ENCODE measurements at places on chromosomes 11 and 22. TPM values are rescaled to one million over a fixed set of nuclear protein-coding genes. Genes with fewer than 3 reads are reported as not detected.

NCAM1 gene
- total RNA-seq: 0.47 TPM

RIBC2 gene
- total RNA-seq: 2.2 TPM

OR51B5 gene
- 0.14 TPM for total RNA-seq

FXYD6 gene
- 25.7 TPM for total RNA-seq

ZNF215 gene
- 5.9 TPM for total RNA-seq

GPHA2 gene
- 0.47 TPM for total RNA-seq

XPNPEP3 gene
- total RNA-seq: 6.1 TPM

ART1 gene
- total RNA-seq: not detected

RCOR2 gene
- total RNA-seq: 2.4 TPM

UBQLN3 gene
- total RNA-seq: under 0.01 TPM

SCO2 gene
- 3.5 TPM for total RNA-seq

- no peak for DNase-seq
Measured at GRCh38 chr11:63769714-63770455, 1.3 kb upstream of the ZFTA start.

GRCh38 chr22:46654927-46655595 is 34.9 kb downstream of the GRAMD4 start:
- DNase-seq: no peak

DNA sequence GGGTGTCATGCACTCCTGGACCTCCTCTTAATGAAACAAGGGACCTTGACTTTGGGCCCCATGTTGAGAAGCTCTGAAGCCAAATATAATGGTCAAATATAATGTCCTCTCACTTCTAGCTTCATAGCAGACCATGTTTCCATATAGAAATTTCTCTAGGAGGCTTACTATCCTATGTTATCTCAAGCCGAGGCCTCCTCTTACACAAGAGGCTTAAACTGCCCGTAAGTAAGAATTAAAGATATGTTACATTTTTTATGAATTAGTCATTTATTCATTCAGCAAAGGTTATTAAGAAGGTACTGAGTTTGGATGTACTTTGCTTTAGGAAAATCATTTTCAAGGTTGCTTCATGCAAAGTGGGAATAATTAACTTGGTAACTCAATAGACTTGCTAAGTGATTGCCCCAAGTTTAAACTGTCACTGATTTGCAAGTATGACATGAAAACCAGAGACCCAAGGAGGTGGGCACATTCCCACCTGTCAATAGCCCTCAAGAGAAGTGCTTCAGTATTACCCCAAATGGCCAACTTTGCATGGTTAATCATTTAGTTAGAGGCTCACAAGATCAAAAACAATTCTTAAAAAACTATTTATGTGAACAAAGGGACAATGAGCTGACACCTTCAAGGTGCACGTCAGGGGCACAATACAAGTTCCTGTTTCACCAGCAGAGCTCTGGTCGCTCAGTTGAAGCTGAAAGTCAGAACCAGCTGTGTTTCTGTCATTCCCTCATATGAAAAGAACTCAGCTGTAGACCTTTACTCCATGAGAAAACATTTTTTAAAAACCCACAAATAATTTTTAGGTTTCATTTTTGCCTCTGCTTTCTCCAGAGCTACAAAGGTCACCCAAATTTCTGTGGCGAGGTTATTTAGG is 20.9 kb downstream of the BDNF start:
- DNase-seq: no peak

DNA sequence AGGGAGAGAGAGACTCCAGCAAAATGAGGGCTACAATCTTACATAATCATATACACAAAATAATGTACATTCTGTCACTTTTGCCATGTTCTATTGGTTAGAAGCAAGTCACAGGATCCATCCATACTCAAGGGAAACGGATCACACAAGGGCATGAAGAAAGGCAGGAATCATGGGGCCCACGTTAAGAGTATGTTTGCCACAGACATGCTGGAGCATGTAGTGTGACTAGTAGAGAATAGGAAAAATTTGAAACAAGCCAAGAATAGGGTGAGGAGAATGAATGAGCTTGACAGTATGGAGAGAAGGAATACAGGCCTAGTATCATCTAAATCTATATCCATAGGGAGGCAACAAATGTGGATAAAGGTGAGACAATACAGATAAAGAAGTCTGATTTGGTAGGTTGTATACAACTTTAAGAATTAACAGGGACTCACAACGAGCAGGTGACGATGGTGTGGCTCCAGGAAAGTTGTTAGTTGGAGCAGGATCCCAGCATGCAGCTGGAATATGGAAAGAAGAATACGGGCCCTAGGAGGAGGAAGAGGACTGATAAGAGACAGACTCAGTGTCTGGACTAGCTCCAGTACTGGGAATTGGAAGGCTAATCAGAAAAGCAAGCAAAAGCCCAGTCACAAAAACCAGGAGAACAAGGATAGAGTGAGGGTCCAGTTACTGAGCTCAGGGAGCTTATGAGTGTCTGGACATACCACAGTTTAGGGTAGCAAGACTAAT is 301.7 kb upstream of the PITPNB start:
- DNase-seq: no peak

- DNase-seq: no peak
Measured at GRCh38 chr22:11628651-11629511, 3899.1 kb upstream of the OR11H1 start.

DNA sequence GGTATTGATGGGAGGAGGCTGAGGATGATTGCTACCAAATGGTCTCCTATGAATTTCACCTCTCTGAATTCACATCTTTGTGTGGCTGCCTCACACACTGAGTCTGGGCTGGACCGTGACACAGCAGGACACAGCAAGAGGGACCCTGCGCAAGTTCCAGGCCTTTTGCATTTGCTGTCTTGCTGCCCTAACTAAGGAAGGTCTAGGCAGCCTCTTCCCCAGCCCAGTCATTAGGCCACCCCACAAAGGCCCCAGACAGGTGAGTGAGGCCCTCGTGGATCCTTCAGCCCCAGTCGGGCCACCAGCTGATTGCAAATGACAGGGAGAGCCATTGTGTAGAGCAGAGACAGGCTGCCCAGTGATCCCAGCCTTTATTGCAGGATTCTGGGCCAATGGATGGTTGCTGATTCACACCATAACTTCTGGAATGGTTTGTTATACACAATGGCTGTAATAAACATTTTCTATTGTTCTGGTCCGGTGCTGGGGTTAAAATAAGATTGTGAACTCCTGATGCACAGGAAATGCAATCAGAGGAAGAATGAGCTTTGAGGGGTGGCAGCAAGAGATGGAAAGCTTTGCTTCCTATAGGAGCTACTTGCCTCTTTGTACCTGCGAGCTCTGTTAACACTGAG is 28.5 kb upstream of the CSNK2A3 start:
- DNase-seq: no peak

- no peak for DNase-seq
Measured at GRCh38 chr22:39230261-39231196, 14.3 kb downstream of the PDGFB start.

GRCh38 chr22:35292786-35293185 is 6.9 kb upstream of the TOM1 start:
- DNase-seq: no peak

DNA sequence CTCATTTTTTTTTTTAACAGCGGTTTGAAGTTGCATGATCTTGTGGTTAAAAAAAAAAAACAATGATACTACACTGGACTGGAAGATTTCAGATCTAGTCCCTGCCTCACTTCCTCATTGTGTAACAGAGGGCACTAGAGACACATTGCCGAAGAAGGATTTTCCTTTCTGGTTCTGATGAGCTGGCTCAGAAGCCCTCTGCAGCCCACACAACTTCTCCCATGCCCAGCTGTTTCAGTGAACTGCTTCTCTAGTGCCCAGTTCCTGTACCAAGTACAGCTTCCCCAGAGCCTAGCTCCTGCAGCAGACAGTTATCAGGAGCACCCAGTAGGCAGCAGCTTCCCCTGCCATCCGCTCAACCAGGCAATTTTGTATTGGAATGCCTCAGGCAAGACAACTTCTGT is 29.5 kb upstream of the ANO5 start:
- no peak for DNase-seq

GRCh38 chr22:41570221-41570620 is 9.4 kb downstream of the CSDC2 start:
- no peak for DNase-seq

DNA sequence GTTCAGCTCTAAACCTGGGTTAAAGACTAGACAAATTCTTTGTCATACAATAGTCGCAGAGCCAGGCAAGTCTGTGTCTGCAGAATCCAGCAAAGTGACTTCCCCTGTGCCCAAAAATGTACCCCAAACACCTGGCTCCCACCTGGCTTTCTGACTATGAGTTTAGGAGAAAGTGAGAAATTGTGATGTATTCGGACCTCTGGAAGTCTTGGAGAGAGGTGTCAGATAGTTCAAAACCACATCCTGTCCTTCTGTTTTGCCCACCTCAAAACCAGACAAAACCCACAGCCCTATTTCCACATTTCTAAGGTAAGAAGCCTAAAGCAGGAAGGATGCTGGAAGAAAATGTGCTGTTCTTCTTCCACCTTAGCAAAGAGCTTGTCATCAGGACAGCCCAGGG is 63.8 kb upstream of the CLMP start:
- no peak for DNase-seq

DNA sequence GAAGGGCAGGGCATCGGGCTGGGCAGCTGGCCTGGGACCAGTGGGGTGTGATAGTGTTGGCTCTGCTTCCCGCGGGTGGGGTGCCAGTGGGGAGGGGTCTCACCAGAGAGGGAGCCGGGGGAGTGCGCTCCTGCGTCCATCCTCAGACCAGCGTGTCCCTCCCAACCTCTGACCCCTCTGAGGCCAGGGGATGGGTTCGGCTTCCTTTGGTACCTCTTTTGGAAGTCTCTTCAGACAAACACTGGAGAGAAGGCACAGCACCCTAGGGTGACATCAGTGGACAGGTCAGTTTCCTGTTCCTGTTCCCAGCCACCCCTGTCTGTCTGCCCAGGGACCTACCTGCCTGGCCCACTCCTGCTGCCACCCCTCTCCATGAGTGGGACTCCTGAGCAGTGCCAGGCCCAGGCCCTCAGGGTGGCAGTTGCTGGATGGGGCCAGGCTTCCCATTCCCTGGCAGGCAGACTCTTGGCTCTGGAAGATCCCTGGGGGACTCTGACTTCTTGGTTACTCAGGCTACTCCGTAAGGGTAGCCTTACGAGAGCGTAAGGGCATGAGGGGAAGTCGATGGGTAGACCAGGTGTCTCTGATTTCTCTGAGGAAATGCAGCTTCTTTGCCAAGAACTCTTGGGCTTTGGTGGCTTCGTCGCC is 2.6 kb downstream of the TAGLN start:
- no peak for DNase-seq

DNA sequence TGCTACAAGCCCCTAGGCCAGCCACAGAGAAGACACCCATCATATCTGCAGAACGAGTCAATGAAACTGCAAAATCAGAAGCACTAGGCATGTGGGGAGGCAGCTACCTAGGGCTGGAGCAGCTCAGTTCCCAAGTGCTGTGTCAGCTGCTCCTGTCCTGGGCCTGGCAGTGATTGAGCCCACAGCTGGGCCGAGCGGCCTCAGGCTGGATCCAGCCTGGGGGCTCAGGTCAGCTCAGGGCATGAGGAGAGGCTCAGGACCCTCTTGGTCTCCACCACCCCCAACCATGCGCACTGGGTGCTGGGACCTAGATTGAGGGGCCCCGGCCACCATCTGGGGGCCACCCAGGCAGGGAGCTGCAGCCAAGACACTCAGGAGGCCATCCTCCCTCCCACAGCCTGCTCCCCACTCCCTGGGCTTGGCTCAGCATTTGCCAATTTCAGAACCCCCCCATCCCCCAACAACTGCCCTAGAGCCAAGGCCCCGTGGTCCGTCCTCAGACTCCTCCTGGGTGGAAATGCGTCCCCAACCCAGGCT is 2.4 kb upstream of the TNNT3 start:
- no peak for DNase-seq

GRCh38 chr22:50306753-50307749 is at the start of gene PLXNB2:
Gene PLXNB2, minus strand, starts transcription at chr22:50307646. Its CDS starts 17,062 bp downstream, at chr22:50290584.
- DNase-seq: no peak

GRCh38 chr11:70467201-70468085 is 69.1 kb downstream of the CTTN start:
- DNase-seq: no peak

DNA sequence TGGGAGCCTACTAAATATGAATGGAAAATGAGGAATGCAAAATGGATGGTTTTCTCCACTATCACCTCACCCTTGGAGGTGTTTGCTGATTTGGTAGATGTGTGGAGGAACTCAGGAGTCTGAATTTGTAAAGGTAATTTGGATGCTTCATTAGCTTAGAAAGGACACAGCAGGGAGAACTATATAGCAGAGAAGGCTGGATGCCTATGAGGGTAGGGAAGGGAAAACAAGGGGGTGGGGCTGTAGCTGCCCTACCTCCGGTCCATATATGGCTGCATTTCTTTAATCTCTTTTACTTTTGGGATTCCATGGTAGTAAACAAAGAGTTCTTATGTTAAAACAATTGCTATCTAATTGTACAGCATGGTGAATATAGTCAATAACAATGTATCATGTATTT is 4.8 kb upstream of the EHF start:
- no peak for DNase-seq

DNA sequence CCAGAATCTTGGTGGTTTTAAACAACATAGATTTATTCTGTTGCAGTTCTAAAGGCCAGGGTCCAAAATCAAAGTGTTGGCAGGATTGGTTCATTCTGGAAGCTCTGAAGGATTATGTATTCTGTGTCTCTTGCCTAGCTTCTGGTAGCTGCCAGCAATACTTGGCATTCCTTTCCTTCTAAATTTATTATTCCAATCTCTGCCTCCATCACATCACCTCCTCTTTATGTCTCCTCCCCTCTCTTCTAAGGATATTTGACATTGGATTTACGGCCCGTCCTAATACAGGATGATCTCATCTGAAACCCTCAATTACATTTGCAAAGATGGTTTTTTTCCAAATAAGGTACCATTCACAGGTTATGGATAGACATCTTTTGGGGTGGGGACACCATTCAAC is 186.5 kb downstream of the SBF2 start:
- DNase-seq: no peak

- no peak for DNase-seq
Measured at GRCh38 chr22:32489377-32489776, 14.8 kb downstream of the FBXO7 start.

DNA sequence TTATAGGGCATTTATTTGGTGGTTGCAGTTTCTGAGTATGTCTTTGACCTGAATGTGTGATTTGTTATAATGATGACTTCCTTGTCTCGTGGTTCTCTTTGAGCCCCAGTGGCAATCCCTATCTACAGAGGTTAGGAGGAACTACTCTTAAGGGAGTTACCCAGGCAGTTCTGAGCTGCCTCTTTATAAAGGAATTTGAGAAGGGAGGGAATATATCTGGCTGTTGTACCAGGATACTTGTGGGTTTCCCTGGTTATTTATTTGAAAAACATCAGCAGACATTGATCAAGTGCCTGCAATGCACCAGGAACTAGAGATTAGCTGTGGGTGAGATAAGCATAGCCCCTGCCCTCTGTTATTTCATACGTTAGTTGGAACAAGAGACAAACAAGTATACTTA is 243.5 kb upstream of the ARHGAP20 start:
- no peak for DNase-seq
